A549 treated with Mapracorat at 1 μM for 4 hours (cell line): ENCODE measurements at places on chromosomes 2 and 18. TPM values are rescaled to one million over a fixed set of nuclear protein-coding genes. Genes with fewer than 3 reads are reported as not detected.

Gene NTSR2
- total RNA-seq, result 0.10 to 0.17 TPM in 2 of 5 replicates, not detected in the others

Gene MDH1B
- total RNA-seq, result 1.4 to 2.0 TPM (median 1.7 TPM) in 5 replicates

Gene NMUR1
- not detected in 5 replicates for total RNA-seq

Gene ANKRD30B
- not detected in 5 replicates for total RNA-seq

Gene PCARE
- not detected in 5 replicates for total RNA-seq

Gene BZW1
- total RNA-seq, result 351 to 573 TPM (median 455 TPM) in 5 replicates

Gene TANC1
- total RNA-seq, result 7.6 to 9.9 TPM (median 9.4 TPM) in 5 replicates

Gene NAT8
- total RNA-seq, result not detected in 5 replicates

Gene NYAP2
- 0.02 TPM in 1 of 5 replicates, not detected in the others for total RNA-seq

Gene RABL2A
- 8.0 to 10.4 TPM (median 10.1 TPM) in 5 replicates for total RNA-seq

Gene CNDP2
- total RNA-seq, result 80.1 to 90.8 TPM (median 82.6 TPM) in 5 replicates

Gene MFF
- 97.7 to 123 TPM (median 102 TPM) in 5 replicates for total RNA-seq

Gene ALPG
- total RNA-seq, result 0.23 to 0.45 TPM (median 0.28 TPM) in 5 replicates

Gene MARCO
- total RNA-seq, result 0.08 to 0.27 TPM (median 0.10 TPM) in 3 of 5 replicates, not detected in the others

Gene SATB2
- 2.3 to 3.7 TPM (median 2.9 TPM) in 5 replicates for total RNA-seq

Gene GAREM2
- total RNA-seq, result 5.6 to 10.1 TPM (median 6.8 TPM) in 5 replicates

Gene GRHL1
- total RNA-seq, result 0.88 to 1.5 TPM (median 1.1 TPM) in 5 replicates

Gene RBKS
- total RNA-seq, result 6.7 to 9.2 TPM (median 8.3 TPM) in 5 replicates

Gene C2orf80
- not detected in 5 replicates for total RNA-seq
